ENCODE measurements at places on chromosomes 6 and 20.

DNA sequence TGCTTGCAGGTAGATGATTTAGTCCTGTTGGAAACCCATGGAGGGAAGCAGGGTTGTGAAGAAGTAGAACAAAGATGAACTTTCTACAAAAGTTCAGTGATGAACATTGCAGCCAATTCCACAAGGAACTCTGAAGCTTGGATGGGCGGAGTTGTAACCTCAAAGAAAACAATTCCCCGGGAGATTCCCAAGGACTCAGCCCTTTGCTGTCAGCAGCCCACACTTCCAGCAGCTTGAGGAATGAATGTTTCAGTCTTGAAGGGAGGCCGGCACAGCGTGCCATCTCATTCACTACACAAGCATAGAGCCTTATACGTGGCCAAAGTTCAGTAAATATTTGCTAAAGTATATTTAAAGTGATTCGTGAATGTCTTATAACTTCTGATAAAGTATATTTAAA is 269.4 kb downstream of the NKAIN2 start:
- no peak for DNase-seq

- no peak for DNase-seq
Measured at GRCh38 chr20:25033265-25033923, 24.5 kb downstream of the ACSS1 start.

- DNase-seq: peak; percentile 53
Measured at GRCh38 chr6:99592900-99593299, 13.7 kb upstream of the PRDM13 start.

GRCh38 chr20:8589956-8590355 is 457.9 kb downstream of the PLCB1 start:
- peak; percentile 44 for DNase-seq

- no peak for DNase-seq
Measured at GRCh38 chr6:157534977-157535339, 154.0 kb downstream of the ZDHHC14 start.

DNA sequence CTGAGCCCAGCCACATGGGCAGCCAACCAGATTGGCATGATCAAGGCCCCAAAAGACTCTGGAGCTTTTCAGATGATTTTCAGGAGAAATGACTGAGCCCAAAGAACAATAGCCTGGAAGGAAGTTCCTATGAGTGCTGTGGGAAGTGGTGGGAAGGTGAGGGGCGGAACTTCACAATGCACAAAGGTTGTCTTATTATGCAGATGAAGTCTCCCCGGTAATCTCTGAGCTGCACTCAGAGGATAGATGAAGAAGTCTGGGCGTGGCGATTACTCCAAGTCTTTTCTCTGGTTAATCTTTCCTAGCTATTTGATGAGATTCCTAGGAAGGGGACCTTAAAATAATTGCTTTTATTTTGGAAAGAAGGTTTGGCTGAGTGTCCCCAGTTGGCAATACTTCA is 36.9 kb downstream of the LBP start:
- DNase-seq: no peak
